ENCODE measurements at places on chromosomes 4 and X.

GRCh38 chrX:19370061-19370460 lies 26.3 kb downstream of the PDHA1 start:
- DNase-seq: no peak

GRCh38 chrX:50798783-50799182 lies 15.2 kb downstream of the SHROOM4 start:
- DNase-seq: no peak

GRCh38 chrX:97895751-97896150 lies 1012.0 kb downstream of the RPA4 start:
- DNase-seq: no peak

- DNase-seq: no peak
Measured at GRCh38 chr4:70749313-70749712, 27.5 kb downstream of the RUFY3 start.

GRCh38 chrX:11870789-11871188 lies 112.8 kb downstream of the MSL3 start:
- DNase-seq: no peak

DNA sequence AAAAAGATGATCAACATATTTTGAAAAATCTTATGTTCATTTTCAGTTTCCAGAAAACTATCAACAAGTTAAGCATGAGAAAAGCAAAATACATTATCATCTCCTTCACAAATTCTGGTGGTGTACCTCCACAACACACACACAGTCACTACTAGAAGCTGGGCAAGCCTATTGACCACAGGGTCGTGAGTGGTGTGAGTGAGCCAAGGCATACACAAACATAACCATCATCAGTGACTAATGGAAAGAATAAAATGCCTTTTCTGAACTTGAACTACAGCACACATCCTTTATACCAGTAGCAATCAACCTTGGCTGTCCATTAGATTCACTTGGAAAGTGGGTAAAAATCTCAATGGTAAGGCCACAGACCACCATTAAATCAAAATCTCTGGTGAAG lies 180.2 kb downstream of the FAM47B start:
- DNase-seq: no peak

GRCh38 chr4:77712675-77713074 lies 106.5 kb downstream of the CNOT6L start:
- no peak for DNase-seq

Measured in left forelimb (tissue), 1 donor.